ENCODE measurements at places on chromosomes 16 and 17.

DNA sequence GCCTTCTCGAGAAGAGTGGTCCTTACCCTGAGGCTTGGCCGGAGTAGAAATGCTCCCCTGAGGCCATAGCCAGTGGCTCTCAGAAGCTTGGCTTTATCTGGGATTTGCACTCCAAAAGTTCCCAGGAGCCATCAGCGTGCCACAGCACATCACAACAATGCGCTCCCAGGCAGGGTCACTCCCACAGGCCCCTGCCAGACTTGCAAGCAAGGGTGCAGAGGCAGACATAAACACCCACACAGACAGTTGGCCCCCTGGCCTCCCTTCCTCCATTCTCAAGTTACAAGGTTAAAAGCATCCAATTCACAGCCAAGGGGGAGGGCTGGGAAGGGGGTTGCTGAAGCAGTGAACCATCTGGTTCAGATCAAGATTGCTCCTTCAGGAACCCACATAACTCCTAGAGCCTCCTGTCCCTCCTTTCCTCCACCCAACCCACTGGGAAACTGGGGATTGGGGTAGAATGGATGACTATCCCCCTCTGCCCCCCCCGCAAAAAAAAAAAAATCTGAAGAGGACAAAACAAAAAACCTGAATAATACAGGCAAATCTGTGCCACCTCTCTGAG is 1.8 kb downstream of the ST3GAL2 start:
- DNase-seq, result no peak

DNA sequence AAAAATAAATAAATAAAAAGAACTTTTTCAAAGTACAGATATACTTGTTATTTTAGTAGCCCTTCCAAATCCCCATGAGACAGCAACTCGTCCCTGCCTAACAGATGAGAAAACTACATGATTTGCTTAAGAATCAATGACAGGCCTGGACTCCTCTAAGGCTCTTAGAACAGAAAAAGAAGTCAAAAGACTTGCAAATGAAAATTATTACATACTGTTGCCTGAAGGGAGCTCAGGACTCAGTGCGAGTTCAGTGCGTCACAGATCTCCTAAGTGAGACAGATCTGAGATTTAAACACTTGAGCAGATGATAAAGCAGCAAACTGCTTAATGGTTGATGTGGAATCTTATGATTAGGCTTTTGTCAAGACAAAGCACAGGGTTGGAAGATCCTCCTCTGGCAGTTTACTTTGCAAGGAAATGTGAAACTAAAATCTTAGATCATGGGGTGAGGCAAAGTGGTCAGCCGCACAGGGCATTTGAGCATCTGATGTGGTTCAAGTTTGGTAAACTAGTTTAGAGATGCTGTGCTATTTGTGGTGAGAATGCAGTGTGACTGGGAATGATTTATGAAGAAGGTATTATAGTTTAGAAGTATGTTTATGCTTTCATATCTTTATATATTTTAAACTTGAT is 138.1 kb downstream of the TRIM37 start:
- no peak for DNase-seq

DNA sequence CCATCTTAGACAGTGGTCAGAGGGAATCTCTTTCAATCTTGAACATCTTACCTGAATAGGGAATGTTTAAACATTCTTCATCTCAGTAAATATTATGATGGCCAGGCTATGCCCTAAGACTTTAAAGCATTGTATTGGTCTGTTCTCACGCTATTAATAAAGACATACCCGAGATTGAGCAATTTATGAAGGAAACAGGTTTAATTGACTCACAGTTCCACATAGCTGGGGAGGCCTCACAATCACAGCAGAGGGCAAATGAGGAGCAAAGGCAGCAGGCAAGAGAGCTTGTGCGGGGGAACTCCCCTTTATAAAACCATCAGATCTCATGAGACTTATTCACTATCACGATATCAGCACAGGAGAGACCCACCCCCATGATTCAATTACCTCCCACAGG is 55.3 kb upstream of the SOX9 start:
- no peak for DNase-seq

- no peak for DNase-seq
Measured at GRCh38 chr16:29911676-29912010, 11.4 kb downstream of the ASPHD1 start.

GRCh38 chr17:72611172-72611571 is 481.3 kb downstream of the SLC39A11 start:
- DNase-seq, result no peak

GRCh38 chr16:52581530-52581929 is 34.6 kb upstream of the TOX3 start:
- no peak for DNase-seq

GRCh38 chr17:12985431-12986293 is 32.2 kb downstream of the ELAC2 start:
- no peak for DNase-seq

DNA sequence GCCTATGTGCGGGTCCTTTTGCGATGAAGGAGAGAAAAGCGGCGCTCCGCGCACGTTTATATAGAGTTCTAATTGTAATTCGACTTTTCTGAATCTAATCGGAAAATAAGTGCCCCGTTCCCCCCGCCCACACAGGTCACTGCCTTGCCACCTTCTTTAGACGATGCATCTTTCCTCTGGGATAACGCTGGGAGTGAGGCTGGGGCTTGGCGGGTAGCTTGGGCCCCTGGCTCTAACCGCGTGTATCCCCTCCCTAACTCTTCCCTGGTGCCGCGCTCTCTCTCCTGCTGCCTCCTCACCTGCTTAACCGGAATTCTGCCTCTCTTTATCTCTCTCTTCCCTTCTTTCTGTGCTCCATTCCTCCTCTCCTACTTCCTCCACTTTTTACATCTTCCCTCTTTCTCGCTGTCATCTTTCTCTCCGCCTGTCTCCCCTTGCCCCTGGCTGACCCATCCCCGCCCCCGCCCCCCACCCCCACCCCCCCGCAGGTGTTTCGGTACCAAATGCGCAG is 2.6 kb downstream of the LHX1 start:
- DNase-seq, result no peak

- no peak for DNase-seq
Measured at GRCh38 chr16:14036889-14037288, 34.2 kb upstream of the MRTFB start.

DNA sequence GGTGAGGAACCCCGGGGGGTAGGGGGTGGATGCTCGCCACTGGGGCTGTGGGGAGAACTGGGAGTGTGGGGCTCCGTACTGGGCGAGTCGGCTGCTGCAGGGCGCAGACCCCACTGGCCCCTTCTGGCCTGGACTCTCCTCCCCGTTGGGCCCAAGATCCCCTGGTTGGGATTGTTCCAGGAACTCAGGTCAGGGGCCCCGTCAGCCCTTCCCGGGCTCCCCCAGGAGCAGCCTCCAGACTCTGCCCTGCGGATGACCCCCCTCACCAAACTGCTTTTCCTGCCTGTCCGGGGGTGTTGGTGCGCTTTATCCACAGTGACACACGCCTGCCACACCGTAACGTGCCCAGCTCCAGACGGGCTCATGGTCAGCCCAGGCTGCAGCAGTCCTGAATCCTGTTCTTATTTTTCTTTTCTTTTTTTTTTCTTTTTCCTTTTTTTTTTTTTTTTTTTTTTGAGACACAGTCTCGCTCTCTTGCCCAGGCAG is 21.1 kb downstream of the CENPX start:
- DNase-seq, result no peak

GRCh38 chr16:67043420-67043819 is 14.5 kb downstream of the CBFB start:
- DNase-seq, result no peak

GRCh38 chr17:21371511-21372081 is 4.6 kb upstream of the KCNJ12 start:
- DNase-seq, result no peak

All from GM18507 (cell line).